ENCODE measurements at places on chromosomes 5 and 9.

- DNase-seq = no peak
Measured at GRCh38 chr9:106025453-106025852, 331.1 kb downstream of the TMEM38B start.

DNA sequence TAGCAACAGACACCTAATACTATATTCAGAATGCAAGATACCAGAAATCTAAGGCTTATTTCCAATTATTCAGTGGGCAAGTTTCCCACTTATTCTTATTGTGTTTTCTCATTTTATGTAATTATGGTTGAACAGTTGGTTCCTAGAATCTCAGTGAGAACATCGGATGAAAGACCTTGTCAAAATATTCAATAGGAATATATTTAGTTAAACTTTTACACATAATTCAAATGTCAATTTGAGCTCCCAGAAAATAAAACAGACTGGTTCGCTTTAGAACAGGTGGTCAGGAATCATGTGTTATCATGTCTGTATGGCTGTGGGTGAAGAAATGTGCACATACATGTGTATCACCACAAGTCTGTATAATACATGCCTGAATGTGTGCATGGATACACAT is 447.8 kb downstream of the MED10 start:
- no peak for DNase-seq

DNA sequence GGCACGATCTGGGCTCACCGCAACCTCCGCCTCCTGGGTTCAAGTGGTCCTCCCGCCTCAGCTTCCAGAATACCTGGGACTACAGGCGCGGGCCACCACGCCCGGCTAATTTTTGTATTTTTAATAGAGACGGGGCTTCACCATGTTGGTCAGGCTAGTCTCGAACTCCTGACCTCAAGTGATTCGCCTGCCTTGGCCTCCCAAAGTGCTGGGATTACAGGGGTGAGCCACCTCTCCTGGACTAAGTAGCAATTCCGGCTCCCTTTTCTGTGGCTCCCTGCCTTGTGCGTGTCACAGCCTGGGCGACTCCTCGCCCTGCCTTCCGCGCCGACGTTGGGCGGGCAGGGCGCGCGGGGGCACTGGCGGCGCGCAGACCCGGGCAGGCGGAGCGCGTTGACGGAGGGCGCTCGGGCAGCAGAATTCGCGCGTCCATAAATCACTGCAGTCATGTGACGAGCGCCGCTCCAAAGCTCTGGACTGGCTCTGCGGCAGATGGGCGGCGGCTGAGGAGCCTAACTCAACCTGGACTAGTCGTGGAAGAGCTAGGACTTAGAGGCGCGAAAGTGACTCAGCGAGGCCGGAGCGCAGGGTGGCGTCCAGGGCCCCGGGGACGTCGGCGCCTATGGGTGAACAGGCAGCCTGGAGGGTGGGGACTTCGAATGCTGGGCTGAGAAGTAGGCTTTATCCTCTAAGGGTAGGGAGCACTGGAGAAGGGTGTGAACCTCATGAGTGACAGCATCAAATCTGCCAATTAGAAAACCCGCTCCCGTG is 1.4 kb upstream of the CIZ1 start:
- no peak for DNase-seq

DNA sequence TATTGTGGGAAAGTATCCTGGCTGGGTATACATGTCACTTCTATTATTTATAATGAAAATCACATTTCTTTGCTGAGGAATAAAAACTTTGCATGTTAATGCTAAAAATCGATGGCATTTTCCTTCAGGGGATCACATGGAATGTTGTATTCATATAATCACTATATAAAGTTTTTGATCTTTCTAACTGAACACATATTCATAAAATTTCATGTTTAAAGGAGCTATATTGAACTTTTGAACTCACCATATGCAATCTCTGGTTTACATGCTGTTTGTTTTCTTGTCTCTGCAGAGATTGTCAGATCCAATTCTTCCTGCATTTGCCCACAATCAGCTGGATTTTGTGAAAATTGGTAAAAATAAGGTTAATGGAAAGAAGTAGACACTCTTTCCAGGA is 33.4 kb upstream of the TRAF1 start:
- DNase-seq = no peak

- DNase-seq = no peak
Measured at GRCh38 chr5:113128082-113128481, 151.5 kb downstream of the DCP2 start.

- DNase-seq = no peak
Measured at GRCh38 chr9:129968690-129969485, 74.1 kb downstream of the FNBP1 start.

DNA sequence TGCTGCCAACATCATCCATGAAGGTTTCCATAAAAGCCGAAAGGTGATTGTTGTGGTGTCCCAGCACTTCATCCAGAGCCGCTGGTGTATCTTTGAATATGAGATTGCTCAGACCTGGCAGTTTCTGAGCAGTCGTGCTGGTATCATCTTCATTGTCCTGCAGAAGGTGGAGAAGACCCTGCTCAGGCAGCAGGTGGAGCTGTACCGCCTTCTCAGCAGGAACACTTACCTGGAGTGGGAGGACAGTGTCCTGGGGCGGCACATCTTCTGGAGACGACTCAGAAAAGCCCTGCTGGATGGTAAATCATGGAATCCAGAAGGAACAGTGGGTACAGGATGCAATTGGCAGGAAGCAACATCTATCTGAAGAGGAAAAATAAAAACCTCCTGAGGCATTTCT is 10.1 kb downstream of the TLR4 start:
- no peak for DNase-seq

DNA sequence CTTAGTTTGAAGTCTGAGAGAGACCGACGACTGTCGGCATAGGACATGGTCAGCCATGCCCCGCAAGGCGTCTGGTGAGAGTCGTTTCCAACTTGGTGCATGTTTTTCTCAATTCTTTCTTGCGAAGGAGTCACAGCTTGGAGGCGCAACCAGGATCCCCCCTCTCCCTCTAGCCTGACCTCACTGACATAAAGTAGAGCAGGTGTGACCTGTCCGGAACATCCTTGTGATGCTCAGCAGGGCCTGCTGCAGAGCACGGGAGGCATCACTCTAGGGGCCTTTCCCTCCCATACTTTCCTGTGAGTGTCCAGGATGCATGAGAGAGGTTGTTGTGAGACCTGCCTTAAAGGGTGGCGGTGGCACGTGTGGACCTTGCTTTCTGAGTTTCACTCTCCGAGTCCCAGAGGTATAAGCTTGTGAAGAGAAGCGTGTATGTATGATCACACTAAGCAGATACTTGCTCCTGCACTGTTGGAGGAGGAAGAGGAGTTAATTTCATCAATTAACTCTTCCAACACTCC is 5.0 kb downstream of the TENT4A start:
- no peak for DNase-seq

GRCh38 chr9:68714416-68715180 is 9.6 kb downstream of the PIP5K1B start:
- no peak for DNase-seq

DNA sequence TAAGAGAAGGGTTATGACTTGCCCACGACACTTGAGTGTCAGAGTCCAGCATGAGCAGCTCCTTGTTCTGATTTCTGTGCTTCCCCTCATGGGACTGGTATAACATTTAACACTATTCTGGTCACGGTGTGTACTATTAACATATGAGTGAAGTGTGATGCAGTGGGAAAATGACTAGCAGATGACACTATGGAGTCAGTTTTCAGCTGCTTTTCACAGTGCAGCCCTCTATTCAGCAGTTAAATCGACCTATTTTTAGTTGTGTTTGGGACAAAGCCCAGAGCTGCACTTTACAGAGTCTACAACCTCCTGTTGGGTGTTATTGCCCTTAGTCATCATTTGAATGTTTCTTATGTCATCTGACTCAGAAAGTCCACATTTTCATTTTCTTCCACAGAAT is 59.1 kb downstream of the CHSY3 start:
- DNase-seq = no peak

- no peak for DNase-seq
Measured at GRCh38 chr5:19855031-19855430, 133.0 kb downstream of the CDH18 start.

- DNase-seq = no peak
Measured at GRCh38 chr5:134184155-134185135, 7.7 kb upstream of the SKP1 start.

DNA sequence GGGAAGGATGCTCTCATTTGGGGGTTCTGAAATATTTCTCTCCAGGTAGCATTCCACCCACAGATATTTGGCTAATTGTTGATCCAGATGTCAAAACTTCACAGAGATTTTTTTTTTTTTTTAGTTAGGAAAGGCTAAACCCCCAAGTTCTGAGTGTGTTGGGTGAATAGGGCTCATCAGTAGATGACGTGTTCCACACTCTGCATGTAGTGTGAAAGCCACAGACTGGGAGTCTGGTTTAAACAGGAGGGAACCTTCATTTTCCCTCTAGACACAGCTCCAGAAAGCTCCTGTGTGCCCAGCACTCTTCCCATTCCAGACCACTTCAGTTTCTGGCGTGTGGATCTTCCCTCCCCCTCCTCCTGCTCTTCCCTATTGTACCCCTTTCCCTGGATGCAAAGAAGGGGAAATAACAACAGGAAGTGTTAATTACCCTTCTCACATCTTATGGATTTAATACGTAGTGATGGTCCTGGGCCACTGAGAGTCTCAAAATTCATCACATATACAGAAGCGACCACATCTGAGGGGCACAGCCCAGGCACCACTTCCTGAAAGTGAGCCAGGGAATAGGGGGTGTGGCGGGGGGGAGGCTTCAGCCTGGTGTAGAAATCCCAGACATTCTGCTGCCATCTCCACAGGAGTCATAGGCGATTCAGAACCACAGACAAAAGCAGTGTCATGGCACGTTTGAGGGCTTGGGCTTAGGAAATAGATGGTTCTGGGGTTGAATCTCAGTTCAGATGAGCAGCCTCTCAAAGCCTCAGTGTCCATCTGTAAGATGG is 65.1 kb downstream of the DAP start:
- DNase-seq = no peak

- no peak for DNase-seq
Measured at GRCh38 chr5:89351222-89351621, 468.2 kb upstream of the MEF2C start.

GRCh38 chr5:137668637-137669036 is 67.3 kb downstream of the KLHL3 start:
- DNase-seq = no peak

DNA sequence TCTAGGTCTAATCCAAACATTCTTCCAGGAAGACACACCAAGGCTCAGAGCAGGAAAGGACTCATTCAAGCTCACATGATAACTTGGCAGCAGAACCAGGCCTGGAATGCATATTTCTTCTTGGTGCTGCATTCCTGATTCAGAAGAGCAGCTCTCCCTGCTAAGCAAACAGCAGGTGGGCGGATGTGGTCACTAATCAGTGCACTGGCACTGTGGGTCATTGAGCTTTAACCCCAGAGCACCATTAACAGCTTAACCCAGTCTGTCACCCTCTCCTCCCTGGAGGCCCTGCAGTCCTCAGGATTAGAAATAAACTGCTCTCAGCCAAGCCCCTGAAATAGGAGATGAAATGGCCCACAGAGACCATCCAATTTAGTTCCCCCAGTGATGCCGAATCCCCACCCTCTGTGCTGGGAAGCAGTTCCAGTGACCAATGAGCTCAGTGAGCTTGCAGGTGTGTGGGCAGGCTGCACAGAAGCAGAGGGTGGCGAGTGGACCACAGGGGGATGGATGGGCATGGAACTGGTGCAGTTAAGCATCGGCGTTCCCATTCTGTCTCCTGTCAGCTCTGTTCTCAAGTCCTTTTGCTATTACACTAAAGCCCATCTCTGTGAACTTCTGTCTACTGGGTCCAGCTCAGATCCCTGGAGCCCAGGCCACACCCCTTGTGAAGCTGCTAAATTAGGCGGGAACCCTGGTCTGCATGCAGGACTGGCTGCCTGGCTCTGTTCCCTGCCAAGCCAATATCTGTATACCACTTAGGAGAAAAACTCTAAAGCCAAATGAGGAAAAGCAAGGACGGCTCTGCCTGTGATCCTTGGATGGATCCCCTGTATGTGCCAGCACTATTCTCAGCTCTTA is 16.6 kb upstream of the MEGF9 start:
- no peak for DNase-seq

DNA sequence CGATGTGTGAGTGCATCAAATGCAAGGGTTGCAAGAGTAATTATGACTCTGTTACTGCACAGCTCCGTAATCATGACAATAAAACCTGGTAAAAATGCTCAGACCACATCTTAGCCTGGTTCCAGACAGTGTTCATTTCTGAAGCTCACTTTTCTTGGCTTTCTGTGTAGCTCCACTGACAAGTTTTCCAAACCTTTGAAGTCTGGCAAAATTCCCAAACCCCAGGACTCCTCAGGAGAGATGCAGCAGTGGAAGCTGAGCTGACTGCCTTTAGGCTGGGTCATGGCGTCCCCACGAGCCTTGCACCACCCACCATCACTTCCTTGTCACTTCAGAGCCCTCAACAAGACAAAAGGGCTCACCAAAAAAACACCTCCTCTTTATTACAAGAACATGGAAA is 131.6 kb upstream of the TAS2R1 start:
- DNase-seq = no peak

GRCh38 chr5:172858511-172858989 is 24.5 kb downstream of the ERGIC1 start:
- no peak for DNase-seq

DNA sequence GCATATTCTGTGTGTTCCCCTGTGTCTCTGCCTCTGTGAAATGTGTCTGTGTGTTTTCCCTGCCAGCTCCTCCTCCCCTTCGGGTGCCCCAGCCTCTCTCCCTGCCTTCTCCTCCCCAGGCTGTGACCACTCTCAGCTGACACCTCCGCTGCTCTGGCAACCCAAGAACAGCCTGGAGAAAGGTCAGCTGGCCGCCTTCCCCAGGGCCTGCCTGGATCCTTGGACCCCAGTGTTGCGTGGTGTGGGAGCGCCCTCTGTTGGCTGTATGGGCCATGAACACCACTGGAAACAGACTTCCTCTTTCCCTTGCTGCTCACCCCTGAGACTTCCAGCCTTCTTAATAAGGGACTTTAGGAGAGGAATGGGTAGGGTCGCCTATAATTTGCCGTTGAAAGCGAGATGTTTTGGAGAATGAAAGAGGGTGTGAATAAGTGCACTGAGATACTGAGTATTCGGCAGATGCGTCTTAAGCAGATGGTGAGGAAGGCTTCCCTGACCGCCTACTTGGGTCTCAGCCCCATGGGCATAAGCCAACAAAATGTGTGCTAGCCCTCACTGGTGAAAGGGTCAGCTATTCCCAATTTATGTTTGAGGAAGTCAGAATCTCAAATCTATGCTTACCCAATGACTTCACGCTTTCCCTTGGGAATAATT is 114.9 kb upstream of the TRIM32 start:
- DNase-seq = no peak

DNA sequence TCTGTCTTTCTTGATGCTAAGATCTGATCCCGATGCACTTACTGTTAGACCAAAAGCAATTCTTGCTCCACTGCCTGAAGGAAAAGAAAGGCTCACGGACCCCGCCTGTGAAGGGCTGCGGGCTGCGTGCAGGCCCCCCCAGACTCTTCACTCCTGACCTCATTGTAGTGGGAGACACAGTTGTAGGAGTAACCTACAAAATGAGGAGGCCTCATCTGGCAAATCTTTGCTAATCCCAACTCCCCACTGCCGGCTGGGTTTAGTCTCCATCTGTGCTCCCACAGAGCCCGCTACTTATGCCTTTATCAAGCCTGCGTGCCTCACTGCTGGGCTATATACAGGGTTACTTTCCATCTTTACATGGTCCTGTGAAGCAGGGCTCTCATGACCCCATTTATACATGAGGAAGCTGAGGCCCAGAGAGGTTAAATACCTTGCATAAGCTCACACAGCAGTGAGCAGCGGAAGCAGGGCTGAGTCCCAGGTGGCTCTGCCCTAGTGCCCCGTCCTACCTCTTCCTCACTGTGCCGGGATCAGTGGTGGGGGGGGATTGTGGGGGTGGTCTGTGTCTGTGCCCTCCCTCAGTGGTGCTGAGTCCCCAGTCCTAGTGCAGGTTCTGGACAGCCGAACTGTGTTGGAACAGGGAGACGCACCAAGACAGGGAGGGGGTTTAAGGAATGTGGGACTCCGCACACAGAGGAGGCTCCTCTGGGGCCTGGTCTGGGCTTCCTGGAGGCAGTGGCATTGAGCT is 43.9 kb upstream of the RNF130 start:
- no peak for DNase-seq
